Activated naive CD4-positive, alpha-beta T cell (primary cell): ENCODE measurements at places on chromosomes 2 and 18.

- no peak for DNase-seq
Measured at GRCh38 chr2:61419570-61419969, 51.3 kb downstream of the USP34 start.

- DNase-seq, result no peak
Measured at GRCh38 chr2:186365406-186365805, 120.7 kb upstream of the ZC3H15 start.

GRCh38 chr18:27728659-27729058 lies 448.3 kb downstream of the CDH2 start:
- no peak for DNase-seq

DNA sequence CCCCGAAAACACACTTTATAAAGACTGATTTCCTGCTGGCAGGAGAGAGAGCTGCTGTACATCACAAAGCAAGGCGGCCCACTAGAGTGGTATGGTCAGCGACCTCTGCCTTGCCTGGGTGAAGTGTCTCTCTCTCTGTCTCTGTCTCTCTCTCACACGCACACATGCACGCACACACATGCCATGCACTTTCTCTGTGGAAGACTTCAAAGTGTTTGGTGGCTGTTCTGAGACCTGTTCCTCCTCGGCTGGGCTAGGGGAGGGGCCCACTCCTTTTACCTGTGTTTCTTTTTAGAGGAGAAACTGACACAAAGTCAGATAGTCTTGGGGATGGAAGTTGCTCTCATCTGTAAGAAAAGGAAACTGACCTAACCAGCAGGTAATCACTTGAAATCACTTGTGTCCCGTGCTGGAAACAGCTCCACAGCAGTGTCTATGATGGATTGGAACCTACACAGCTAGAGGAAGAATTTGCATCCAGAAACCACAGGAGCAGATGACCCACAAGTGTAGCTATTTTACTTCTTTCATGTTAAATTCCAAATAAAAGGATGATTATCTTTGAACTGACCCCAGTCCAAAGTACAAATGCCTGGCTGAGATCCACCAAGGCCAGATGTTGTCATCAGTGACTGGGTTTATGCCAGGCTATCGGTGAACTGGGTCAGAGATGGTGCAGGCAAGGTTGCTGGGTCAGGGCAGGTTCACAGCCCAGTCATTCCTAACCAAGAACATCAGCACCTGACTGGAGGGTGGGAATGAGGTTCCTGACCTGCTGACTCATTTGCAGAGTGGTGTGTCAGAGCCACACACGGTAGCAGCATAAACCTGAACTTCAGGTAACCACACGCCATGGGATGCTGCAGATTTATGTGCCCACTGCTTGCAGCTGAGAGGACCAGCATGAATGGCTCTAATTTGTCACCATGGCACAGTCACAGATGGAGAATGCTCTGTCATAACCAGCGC lies 63.0 kb downstream of the NPAS2 start:
- no peak for DNase-seq

- DNase-seq, result no peak
Measured at GRCh38 chr2:13558368-13558767, 841.6 kb downstream of the TRIB2 start.

- DNase-seq, result no peak
Measured at GRCh38 chr2:10778724-10779115, 33.9 kb downstream of the PDIA6 start.

GRCh38 chr2:195569255-195569654 lies 87.8 kb upstream of the SLC39A10 start:
- no peak for DNase-seq

GRCh38 chr18:48622911-48623431 lies 84.1 kb downstream of the CTIF start:
- DNase-seq, result no peak

DNA sequence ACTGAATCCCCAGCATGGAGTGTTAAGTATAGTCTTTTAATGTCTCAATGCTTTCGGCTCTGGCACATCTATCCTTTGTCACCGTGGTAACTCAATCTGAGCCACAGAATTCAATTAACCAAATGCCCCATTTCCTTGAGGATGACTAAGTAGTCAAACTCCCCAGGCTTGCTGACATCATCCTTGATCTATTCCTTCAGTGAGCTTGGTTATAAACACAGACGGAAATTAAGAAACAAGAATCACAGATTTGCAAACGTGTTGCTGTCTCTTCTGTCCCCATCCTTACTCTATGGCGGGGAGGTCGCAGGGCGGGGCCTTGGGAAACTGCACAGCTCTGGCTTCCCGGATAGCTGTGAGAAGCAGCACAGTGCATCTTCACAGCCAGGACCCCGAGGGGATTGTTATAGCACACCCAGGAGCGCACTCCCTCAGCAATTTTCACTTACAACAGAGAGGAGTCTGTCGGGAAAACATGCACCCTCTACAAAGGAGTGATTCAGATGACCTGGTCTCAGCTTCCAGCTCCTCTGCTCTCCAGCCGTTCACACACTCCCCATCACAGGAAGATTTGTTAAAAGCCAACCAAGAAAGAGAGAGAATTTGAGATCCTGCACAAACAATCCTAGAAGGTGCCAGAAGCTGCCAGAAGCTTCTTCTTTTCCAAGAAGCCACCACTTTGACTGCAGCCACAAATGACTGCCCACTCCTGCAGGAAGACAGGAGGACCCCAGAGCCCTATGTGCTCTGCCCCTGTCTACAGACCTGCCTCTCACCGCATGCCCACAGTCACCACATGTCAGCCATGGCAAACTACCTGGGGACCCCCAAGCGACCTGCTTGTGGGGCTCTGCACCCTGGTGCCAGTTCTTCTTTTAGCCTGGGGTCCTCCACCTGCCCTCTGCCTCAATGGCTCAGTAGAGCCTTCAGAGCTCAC lies 44.9 kb upstream of the YWHAQ start:
- no peak for DNase-seq

DNA sequence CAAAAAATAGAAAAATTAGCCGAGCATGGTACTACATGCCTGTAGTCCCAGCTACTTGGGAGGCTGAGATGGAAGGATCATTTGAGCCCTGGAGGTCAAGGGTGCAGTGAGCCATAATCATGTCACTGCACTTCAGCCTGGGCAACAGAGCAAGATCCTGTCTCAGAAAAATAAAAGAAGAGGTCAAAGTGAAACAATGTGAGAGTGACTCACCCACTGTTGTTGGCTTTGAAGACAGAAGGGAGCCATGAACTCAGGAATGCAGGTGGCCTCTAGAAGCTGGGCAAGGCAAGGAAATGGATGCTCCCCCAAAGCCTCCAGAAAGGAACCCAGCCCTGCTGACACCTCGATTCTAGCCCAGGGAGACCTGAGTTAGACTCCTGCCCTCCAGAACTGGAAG lies 3.7 kb upstream of the TMEM214 start:
- no peak for DNase-seq

DNA sequence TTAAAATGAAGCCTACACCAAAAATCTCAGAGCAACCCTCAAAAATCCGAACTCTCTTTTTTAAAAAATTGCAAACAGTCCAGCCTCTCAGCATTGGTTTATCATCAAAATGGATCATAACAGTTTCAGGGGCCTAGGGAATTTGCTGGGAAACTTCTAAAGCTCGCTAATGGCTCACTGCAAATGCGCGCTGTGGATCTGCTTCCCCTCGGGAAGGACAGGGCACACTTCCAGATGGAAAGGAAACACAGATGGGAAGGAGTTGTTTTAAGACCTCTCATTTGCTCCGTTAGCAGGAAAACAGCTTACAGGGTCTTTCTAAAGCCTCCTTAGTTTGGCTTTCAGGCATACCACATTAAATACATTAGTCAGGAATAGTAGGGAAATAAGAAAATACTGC lies 27.2 kb downstream of the FECH start:
- no peak for DNase-seq

GRCh38 chr2:165522719-165523118 lies 53.2 kb downstream of the CSRNP3 start:
- no peak for DNase-seq

DNA sequence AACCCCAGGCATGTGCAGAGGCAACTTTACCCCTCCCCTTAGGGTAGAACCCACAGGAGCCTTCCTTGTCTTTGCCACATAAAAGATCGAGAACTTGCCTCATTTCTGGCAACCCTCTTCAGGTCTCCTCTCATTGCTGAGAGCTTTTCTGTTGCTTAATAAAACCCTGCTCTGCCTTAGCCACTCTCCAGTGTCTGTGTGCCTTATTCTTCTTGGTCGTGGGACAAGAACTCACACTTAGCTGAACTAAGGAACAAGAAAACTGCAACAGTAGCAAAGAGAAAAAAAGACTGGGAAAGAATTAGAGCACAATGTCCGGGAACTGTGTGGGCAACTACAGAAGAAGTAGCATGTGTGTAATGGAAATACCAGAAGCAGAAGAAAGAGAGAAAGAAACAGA lies 56.2 kb upstream of the SMIM21 start:
- DNase-seq, result no peak

- no peak for DNase-seq
Measured at GRCh38 chr2:3110994-3111666, 266.5 kb downstream of the EIPR1 start.

DNA sequence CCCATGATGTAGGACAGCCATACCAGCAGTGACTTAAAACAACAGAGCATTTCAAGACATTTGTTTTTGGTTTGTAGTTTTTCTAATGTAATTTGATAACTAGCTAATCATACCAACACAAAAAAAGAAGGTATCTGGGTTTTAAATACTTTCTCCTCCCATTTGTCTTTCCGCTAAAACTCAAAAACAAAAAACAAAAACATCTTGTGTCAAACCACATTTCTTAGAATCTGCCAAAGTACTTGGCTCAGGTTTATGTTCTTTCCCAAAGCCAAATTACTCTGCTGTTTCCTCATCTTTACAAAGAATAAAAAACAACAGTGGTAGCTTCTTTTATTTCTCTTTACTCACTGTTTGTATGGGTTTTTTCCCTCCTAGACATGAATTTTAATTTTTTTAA lies 71.5 kb downstream of the GREB1L start:
- DNase-seq, result no peak

DNA sequence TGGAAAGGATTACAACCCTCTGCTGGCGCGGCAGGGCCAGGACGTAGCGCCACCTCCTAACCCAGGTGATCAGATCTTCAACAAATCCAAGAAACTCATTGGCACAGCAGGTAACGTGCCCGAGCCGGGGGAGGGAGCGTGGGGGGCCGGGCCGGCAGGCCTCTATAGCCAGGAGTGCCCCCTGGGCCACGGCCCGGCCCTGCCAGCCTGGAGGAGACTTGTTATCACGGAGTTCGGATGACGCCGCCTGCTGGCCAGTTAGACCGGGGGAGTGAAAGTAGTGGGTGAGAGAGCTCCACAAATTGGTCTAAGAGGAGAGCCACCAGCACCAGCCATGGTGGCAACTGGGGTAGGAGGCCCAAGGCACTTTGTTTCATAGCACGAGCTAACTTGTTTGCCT lies 8.6 kb upstream of the TMEM214 start:
- no peak for DNase-seq

- DNase-seq, result no peak
Measured at GRCh38 chr2:19100570-19100969, 257.9 kb downstream of the OSR1 start.

- DNase-seq, result no peak
Measured at GRCh38 chr18:61991201-61991600, 98.4 kb upstream of the RNF152 start.

DNA sequence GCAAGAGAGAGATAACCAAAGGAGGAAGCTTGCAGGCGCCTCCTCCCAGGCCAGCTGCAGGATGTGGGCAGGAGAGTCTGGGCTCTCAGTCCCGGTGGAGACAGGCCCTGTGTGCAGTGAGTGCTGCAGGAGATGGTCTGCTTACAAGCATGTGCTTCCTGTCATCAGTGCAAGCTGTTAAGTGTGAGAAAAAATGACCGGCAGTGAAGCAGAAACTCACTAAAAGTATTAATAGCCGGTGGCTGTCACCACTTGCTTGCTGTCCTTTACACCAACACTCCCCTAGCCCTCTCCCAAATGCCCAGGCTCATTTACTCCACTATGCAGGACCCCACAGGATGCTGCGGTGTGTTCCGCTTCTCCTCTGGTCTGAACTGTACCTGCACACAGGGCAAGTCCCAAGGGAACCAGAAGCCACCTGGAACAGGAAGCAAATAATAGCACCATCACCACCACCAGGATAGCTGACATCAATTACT lies 435.6 kb upstream of the HS6ST1 start:
- DNase-seq, result no peak

DNA sequence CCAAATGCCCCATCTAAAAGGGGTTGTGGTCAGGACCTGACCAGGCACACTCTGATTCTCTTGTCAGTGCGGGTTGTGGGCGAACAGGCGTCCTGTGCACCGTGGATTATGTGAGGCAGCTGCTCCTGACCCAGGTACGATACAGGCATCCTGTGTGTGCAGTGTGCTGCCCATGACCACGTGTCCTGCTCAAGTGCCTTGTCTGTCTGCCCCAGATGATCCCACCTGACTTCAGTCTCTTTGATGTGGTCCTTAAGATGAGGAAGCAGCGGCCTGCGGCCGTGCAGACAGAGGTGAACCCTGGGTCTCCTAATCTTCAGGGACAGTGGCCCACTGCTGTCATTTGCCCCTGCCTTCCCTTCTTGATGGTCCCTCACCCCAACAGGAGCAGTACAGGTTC lies 14.6 kb downstream of the PTPN18 start:
- DNase-seq, result no peak

- DNase-seq, result no peak
Measured at GRCh38 chr2:68769586-68770270, 35.1 kb downstream of the ARHGAP25 start.
